ENCODE measurements at places on chromosomes 11 and 22. TPM values are rescaled to one million over a fixed set of nuclear protein-coding genes. Genes with fewer than 3 reads are reported as not detected.

ABCC8 gene
- 0.16 TPM for polyA plus RNA-seq

RAB3IL1 gene
- polyA plus RNA-seq: 5.8 TPM

MRGPRX1 gene
- not detected for polyA plus RNA-seq

PARVG gene
- polyA plus RNA-seq: 4.0 TPM

MS4A7 gene
- polyA plus RNA-seq: 25.1 TPM

MTMR3 gene
- polyA plus RNA-seq: 7.2 TPM

Measured in liver (tissue), 10 donors.